ENCODE measurements at places on chromosomes 1 and 21.

GRCh38 chr21:36727866-36728265 lies 29.0 kb downstream of the SIM2 start:
- DNase-seq, result no peak

DNA sequence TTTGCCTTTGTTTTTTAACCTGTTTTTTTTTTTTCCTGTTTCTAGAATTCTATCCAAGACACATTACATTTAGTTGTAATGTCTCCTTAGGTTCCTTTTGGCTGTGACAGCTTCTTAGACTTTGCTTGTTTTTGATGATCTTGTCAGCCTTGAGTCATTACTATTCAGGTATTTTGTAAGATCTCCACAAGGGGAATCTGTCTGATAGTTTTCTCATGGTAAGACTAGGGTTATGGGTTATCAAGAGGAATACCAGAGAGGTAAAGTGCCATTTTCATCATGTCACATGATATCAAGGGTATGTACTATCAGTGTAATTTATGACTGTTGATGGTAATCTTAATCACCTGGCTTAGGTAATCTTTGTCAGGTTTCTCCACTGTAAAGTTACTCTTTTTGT lies 99.1 kb upstream of the GFI1 start:
- no peak for DNase-seq

- no peak for DNase-seq
These were observed 65.1 kb upstream of the DPT start for GRCh38 chr1:168794057-168794456.

GRCh38 chr1:15350151-15350550 lies 59.5 kb upstream of the EFHD2 start:
- no peak for DNase-seq

GRCh38 chr1:167360120-167360519 lies 139.4 kb downstream of the POU2F1 start:
- DNase-seq, result no peak

DNA sequence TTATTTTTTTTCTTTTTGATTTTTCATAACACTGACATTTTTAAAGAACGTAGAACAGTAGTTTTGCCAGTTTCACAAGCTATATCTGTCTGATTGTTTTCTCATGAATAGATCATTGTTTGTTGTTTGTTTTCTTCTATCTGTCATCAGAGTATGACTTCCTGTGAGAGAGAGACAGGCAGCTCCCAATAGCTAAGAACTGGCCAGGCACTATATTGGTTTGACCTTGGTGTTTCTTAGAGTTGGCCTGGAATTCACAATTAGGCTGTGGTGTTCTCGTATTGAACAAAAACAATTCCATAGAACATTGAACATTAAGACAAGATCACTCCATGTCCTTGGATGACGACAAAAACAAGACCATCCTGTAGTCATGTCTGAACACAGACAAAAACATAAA lies 43.4 kb downstream of the RPS6KC1 start:
- DNase-seq, result no peak

DNA sequence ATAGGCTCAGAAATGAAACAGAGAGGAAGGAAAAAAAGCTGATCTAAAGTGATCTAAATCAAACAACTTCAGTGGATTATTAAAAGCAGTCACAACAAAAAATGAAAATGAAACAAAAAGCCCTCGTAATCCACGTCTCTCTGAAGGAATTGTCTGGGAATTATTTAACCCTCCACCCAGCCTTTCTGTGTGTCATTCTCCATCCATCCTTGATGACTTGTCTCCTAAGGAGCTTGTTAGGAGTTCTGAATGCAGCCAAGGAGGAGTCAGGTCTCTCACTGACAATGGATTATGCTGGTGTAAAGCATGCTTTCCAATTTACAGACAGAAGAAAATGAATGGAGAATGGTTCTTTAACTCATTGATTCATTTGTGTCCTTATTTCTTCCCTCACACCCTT lies 359.3 kb upstream of the RUNX1 start:
- no peak for DNase-seq

Measured in nucleus accumbens (tissue), 56 donors.